ENCODE measurements at places on chromosomes 3 and 15.

- ATAC-seq: no peak
Measured at GRCh38 chr15:69141286-69141701, 19.1 kb upstream of the GLCE start.

DNA sequence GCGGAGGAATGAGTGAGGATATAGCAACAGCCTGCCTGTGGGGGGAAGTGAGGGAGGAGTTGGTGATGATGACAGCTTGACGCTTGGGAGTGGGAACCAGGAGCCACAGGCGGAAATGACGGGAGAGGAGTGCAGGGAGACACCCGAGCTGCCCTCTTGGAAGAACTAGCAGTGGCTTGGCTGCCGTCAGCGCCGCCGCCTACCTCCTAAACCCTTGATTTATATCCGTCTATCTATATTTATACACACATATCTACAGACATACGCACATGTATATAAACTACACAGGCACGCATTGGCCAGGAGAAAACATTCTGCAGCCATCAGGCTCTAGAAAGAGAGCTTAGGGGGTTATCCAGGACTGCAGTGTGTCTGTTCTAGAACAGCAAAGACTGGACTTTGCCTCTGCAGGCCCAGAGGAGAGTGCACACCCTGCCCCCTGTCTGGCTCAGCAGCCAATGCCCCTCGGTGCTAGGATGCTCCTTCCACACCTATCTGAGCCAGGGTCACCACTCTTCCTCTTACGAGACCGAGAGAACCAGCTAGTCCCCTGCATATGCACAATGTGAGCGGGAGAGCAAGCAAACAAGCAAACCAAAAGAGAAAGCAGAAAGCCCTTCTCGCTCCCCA, 45.3 kb upstream of the MAGEF1 start:
- ATAC-seq: no peak

GRCh38 chr3:60720736-60721135, 530.5 kb downstream of the FHIT start:
- ATAC-seq: no peak

DNA sequence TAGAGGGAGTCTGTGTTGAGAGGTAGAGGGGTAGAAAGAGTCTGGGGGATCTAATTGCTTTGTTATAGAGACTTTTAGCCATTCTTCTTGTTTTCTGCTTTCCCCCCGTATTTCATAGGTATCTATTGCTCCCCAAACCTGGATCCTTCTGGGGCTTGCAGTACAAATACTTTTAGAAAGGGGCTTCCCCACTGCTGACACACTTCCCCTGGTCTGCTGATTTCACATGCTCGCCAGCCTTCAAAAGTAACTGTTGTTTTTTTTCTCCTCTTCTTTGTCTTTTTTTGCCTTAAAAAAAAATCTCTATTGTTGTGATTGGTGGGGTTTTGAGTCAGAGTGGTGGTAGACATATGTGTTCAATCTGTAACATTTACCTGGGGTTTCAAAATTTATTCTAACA, 300.6 kb upstream of the AZI2 start:
- no peak for ATAC-seq

DNA sequence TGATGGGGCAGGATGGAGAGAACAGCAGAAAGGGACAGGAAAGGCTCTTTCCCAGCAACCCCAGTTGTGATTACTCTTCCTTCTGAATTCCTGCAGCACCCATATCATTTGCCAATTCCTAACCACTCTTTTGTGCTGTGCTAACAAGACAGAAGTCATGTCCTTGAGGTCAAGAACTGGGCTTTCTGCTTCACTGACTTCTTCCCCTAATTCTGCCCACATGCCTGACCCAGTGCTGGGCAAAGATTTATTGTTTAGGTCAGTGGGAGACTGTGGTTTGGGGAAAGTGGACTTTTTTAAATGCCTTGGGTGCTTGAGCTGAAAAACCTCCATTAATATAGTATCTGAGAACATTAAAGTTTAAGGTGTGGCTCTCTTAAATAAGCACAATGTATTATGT, 4.2 kb upstream of the EFCAB12 start:
- no peak for ATAC-seq

- no peak for ATAC-seq
Measured at GRCh38 chr15:47377465-47377864, 339.8 kb upstream of the SEMA6D start.

- ATAC-seq: no peak
Measured at GRCh38 chr15:39752246-39752645, 30.4 kb downstream of the FSIP1 start.

- ATAC-seq: no peak
Measured at GRCh38 chr3:79268422-79268821, 499.4 kb downstream of the ROBO1 start.

- ATAC-seq: no peak
Measured at GRCh38 chr15:78621810-78622402, 1.1 kb upstream of the CHRNA3 start.

DNA sequence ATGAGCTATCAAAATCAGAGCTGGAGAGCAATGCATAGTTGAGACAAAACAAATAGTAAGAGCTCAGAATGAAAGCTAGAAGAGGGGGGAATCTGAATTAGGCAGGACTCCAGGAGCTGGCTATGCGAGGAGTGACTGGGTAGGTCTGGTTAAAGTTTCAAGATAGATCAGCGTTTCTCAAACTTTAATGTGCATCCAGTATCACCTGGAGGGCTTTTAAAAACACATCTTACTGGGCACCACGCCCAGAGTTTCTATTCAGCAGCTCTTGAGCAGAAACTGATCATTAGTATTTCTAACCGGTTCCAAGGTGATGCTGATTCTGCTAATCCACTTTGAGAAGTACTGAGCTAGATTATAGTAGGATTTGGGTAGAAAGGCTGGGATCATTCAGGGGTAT, 96.2 kb upstream of the ACP3 start:
- ATAC-seq: no peak

- no peak for ATAC-seq
Measured at GRCh38 chr3:189355115-189355480, 183.3 kb downstream of the TPRG1 start.

- no peak for ATAC-seq
Measured at GRCh38 chr15:80507131-80507530, 102.9 kb downstream of the ARNT2 start.

DNA sequence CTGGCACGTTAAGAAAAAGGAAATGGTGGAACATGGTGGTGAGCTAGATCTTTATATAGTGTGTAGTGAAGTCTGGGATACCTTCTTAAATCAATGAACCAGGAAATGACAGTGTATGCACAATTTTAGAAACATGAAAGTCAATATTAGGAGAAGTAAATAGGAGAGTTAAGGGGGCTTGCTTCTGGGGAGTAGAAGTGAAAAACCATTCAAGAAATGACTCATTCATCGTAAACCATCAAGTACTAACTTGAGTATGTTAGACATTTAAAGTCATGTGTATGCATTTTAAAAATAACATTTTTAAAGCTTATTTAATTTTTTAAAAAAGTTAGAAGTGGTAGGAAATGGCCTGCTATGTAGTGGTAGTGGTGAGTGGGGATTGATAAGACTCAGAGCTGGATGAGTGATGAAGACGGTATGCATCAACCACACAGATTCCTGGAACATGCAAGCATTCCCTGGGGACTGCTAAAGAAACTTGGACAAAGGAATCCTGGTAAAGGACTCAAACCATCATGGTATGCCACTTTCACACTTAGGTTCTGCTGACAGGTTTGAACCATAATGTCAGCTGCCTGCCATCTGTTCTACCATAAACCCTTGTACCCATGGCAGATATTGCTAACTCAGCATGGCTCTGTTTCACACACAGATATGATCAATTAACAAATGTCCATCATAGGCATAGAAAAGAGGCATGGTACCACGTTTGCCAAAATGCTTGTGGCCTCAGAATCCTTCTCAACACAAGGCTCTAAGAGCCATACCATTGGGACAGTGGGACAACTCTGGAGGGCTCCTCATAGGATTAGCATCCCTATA, 28.9 kb upstream of the MITF start:
- no peak for ATAC-seq
